Foreskin keratinocyte (primary cell): ENCODE measurements at places on chromosomes 5 and 9. TPM values are rescaled to one million over a fixed set of nuclear protein-coding genes. Genes with fewer than 3 reads are reported as not detected.
A peak's percentile ranks its signal among the peaks of the same experiment; 100 is the strongest.

GRCh38 chr9:96688187-96688586 is 33.1 kb upstream of the PRXL2C start:
- no peak for DNase-seq

DNA sequence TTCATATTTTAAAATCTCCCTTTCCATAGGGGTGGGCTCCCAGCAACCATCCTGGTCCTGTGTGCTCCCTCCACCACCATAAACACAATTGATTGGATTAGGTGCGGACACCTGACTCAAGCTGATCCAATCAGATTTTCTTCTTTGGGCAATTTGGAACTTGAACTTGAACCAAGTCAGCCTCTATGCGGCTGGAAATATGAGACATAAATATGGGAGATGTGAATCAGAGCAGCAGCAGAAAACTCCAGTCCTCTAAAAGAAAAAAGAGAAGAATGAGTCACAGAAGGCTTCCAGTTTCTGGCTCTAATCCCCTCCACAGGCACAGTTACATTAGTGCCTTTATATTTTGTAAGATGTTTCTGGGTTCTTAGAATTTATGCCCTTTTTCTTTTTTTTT is 306.6 kb downstream of the MLLT3 start:
- peak; percentile 92 for DNase-seq

Gene ZDHHC11
- polyA plus RNA-seq: 0.58 and 0.62 TPM in 2 replicates

Gene GTF3C5
- 59.5 and 66.5 TPM in 2 replicates for polyA plus RNA-seq

Gene INSL4
- not detected in 2 replicates for polyA plus RNA-seq

GRCh38 chr5:88092358-88092757 is 176.3 kb downstream of the TMEM161B start:
- no peak for DNase-seq

Gene TERT
- polyA plus RNA-seq: not detected in 2 replicates

Gene OTP
- polyA plus RNA-seq: not detected in 2 replicates
